Hematopoietic multipotent progenitor cell (in vitro differentiated cells): ENCODE measurements at places on chromosomes 5 and 9. TPM values are rescaled to one million over a fixed set of nuclear protein-coding genes. Genes with fewer than 3 reads are reported as not detected.
A peak's percentile ranks its signal among the peaks of the same experiment; 100 is the strongest.

GPX8 gene
- under 0.01 TPM for total RNA-seq

DNA sequence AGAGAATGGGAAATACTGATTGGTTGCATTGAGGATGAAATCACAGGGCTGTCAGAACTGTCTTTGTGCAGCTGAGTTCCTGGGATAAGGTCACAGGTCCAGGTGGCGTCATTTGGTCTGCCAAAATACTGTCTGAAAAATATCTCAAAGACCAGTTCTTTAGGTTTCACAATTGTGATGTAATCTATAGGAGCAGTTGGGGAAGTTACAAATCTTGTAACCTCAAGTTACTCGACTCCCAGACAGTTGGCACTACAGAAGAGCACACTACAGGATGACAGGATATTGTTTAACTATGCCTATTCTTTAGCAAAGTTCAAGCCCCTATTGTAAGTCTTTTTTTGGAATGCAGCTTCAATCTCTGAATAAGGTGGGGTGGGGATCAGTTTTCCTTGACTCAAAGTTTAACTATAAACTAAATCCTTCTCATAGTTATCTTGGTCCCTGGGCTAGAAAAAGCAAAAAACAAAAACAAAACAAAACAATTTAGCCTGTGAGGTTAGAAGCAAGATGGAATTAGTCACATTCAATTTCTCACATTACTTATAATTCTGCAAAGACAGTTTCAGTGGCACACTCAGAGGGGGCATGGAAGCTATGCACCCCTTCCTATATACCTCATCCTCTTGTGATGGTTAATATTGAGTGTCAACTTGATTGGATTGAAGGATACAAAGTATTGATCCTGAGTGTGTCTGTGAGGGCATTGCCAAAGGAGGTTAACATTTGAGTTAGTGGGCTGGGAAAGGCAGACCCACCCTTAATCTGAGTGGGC, 276.0 kb downstream of the AUH start:
- DNase-seq = peak; percentile 72

ZNG1A gene
- total RNA-seq = 6.5 TPM

MEF2C gene
- 98.0 TPM for total RNA-seq
